ENCODE measurements at places on chromosomes 5 and 9.
A peak's percentile ranks its signal among the peaks of the same experiment; 100 is the strongest.

DNA sequence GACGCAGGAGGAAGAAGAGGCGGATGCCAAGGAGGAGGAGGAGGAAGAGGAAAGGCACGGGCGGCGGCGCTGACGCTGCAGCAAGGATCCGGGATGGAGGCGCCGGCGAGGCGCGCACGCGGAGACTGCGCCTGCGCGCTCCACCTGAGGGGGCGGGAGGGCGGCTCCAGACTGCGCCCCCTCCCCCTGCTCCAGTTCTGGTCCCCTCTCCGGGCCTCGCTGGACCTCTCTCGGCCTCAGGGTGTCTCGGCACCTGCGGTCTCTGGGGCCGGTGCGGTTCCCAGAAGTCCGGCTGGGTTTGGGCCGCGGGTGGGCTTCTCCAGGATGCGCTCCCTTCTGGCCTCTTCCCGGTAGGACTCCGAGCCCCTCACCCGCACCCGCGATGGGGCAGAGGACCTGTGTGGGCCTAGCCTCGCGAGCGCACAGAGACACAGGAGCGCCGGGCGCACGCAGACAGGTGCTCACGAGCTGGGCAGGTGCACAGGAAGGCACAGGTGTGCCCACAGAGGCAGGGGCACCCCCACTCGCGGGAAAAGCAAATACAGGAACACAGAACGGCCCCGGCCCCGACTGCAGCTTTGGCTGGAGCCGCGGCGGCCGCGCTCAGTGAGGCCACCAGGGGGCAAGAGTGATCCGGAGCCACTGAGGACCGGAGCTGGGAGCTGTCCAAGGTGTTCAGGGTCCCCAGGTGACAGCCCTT lies at the start of gene NPDC1:
Gene NPDC1 (minus strand): TSS at position 90 of the 700 bp plus-strand sequence. CDS start 188 bp downstream, outside the sequence.
- no peak for DNase-seq

DNA sequence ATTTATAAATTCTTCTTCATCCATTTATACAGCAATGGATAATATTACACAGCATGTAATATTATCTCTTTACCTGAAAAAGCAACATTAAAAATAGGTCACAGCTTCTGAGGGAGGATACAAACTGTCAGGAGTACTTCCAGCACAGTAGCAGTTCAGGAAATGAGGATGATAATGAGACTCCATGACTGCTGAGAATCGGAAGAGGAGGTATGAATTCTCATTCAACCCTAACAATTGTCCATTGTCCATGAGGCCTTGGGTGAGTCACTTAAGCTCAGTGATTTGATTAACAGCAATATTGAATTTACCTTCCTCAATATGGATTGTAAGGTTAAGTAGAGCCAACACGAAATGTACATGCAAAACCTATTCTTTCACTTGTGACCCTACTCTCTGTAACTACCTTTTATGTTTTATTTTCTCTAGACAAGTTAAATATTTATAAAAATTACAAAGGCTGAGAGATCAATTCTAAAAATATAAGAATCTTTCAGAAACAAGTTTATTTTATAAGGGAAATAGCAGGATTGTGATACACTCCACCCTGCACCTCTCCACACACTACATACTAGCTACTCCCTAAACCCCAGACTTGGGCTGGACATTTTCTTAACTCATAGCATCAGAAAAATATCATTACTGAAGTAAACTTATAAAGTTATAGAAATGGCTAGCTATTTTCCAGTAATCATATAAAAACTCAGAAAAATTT lies 159.1 kb upstream of the ACOT12 start:
- no peak for DNase-seq

- no peak for DNase-seq
These were observed 14.8 kb upstream of the PSMD5 start for GRCh38 chr9:120857481-120857880.

- DNase-seq = no peak
These were observed 126.7 kb downstream of the MED10 start for GRCh38 chr5:6251565-6252102.

DNA sequence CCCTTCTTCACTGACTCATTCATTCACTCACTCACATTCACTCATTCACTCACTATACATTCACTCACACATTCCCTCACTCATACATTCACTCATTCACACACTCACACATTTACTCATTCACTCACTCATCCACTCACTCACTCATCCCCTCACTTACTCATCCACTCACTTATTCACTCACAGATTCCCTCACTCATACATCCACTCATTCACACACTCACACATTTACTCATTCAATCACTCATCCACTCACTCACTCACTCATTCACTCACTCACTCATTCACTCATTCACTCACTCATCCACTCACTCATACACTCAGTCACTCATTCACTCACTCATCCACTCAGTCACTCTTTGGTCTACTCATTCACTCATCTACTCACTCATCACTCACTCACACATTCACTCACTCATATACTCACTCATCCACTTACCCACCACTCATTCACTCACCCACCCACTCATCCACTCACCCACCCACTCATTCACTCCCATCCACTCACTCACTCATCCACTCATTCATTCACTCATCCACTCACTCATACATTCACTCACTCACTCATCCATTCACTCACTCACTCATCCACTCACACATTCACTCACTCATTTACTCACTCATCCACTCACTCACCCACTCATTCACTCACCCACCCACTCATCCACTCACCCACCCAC lies 27.2 kb downstream of the WNK2 start:
- no peak for DNase-seq

GRCh38 chr9:135821733-135822373 lies 85.5 kb downstream of the CAMSAP1 start:
- DNase-seq = no peak

- no peak for DNase-seq
These were observed 36.0 kb downstream of the WWC1 start for GRCh38 chr5:168327451-168327850.

DNA sequence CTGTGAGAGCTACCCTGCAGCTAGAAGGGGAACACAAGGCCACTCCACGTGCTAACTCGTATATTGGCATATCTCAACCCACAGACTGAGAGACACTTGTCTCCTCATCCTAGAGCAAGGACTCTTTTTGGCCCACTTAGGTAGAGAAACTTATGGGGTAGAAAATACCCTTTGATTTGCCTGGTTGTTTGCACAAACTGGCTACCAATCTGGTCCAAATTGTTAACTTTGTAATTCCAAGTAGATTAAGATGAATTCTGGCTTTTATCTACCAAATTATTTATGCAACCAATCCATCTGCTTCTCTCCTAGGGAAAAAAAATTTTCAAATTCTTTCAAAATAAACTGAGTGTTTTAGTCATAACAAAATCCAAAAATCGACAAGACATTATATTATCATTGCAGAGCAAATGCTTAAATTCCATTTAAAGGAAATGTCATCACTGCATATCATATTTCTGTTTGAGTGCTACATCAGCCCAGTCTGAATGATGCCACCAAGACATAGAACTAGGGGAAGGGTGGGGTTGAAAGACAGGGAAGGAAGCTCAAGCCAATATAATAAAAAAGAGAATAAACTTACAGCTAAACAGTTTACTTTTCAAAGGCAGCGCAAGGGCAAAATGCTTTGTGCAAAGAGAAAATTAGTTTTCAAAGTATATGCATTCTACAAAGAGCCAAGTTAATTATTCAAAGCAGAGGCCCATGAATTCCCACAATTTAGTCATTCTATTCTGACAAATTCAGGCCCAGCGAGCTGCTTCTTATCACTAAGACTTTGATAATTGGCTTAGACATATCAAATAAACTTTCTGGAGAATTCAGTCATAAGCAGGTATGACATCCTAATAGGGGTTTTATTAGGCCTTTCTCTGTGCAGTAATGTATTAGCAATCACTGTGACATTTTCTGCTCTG lies 198.0 kb downstream of the CAAP1 start:
- no peak for DNase-seq

DNA sequence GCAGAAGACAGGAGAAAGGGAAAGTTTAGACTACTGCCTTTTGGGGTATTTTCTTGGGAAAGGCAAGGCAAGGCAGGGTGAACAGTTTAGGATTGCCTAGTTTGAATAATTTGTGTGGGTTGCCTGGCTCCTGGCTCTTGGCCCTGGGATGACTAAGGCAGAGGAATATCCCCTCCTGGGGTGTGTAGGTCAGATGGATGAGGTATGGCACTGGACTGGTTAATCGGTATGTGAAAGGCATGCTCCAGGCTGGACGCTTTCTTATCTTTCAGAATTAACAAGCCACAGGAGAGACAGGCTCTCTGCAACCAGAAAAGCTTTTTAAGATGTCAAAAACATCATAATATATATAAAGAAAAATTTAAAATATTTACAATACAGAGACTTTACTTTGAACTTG lies 58.6 kb downstream of the STARD4 start:
- no peak for DNase-seq

DNA sequence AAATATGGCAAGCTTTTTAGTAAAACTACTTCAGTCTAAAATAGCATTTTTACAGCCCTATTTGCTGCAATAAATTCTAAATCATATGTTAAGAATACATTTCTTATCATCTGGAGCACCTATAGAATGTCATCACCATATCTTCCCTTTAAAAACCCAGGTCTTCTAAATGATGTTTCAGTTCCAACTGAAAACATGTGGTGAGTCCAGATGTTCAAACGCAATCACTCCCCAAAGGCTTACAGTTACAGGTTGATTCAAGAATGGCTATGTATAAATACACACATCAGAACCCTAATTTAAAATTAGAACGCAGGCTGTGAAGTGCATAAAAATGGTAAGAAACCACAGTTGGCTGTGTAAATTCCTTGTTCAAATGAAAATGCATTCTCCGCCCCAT lies 796.3 kb downstream of the MAT2B start:
- DNase-seq = no peak

- DNase-seq = no peak
These were observed 18.8 kb upstream of the CER1 start for GRCh38 chr9:14741369-14741768.

- DNase-seq = peak; percentile 7
These were observed 326.5 kb downstream of the NTRK2 start for GRCh38 chr9:84996029-84996428.
